ENCODE measurements at places on chromosomes 1 and 21. TPM values are rescaled to one million over a fixed set of nuclear protein-coding genes. Genes with fewer than 3 reads are reported as not detected.

Gene EPS8L3
- not detected for total RNA-seq

Gene LRRIQ3
- total RNA-seq: not detected

Gene WLS
- 29.9 TPM for total RNA-seq

- H3K4me1 ChIP-seq: no peaks in the 10 kb centered on the region
- no peak for DNase-seq
- H3K4me3 ChIP-seq: no peak overlapping the region
Observed at GRCh38 chr1:186616511-186616910, 63.7 kb downstream of the PTGS2 start.

GRCh38 chr1:85229574-85230097 is 28.8 kb upstream of the SYDE2 start:
- no peak overlapping the region for H3K4me3 ChIP-seq
- H3K27me3 ChIP-seq: no peaks in the 10 kb centered on the region
- H3K27ac ChIP-seq: no peak overlapping the region
- H3K4me1 ChIP-seq: no peaks in the 10 kb centered on the region

DNA sequence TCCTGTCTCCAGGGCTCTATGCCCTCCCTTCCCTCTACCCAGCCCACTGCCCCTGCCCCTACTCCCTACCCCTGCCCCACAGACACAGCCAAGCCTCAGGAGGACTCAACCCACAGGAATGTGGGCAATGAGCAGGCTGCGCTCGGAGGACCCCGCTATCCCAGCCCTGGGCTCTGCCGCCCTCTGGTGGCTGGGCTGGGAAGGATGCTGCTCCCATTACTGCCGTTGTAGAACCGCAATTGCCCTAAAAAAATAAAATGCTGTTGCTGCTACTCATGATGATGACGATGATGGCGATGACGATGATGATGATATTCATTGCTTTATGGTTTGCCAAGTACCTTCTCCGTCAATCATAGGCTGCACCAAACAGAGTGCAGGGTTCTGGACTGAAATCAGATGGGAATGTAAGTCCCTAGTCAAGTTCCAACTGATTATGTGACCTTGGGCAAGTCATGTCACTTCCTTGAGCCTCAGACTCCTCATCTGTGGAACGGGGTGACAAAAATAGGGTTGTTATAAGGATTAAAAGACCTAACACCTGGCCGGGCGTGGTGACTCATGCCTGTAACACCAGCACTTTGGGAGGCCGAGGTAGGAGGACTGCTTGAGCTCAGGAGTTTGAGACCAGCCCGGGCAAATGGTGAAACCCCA is 24.6 kb downstream of the ARHGEF19 start:
- no peak overlapping the region for H3K27ac ChIP-seq
- H3K4me1 ChIP-seq: peaks cover 6% of the 10 kb centered on the region
- H3K36me3 ChIP-seq: no peaks in the 10 kb centered on the region
- H3K27me3 ChIP-seq: no peaks in the 10 kb centered on the region
- H3K4me3 ChIP-seq: no peak overlapping the region
